T-helper 17 cell (primary cell): ENCODE measurements at places on chromosomes 16 and 17. TPM values are rescaled to one million over a fixed set of nuclear protein-coding genes. Genes with fewer than 3 reads are reported as not detected.

KCNJ12 gene
- not detected for total RNA-seq

MPP3 gene
- not detected for total RNA-seq

GSDMA gene
- total RNA-seq: 0.26 TPM

- DNase-seq: no peak
Measured at GRCh38 chr17:1714980-1715802, 5.0 kb upstream of the TLCD2 start.

- no peak for DNase-seq
Measured at GRCh38 chr17:64504769-64505339, 1.2 kb downstream of the DDX5 start.

DNA sequence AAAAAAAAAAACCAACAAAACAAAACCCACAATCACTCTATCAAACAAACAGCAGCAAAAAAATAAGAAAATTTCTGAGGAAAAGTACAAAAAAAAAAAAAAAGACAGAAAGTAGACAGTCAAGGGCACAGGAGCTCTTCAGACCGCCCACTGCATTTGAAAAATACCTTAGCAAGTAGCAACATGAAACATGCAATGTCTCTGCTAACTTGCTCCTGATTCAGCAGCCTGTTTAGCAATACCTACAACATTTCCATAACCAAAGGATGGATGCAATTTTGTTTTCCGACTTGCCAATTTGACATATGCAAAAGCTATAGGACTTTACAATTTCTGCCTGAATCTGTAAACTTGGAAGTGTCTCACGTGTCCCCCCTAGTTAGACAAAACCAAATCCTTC, 57.4 kb downstream of the SYNRG start:
- DNase-seq: no peak

DNA sequence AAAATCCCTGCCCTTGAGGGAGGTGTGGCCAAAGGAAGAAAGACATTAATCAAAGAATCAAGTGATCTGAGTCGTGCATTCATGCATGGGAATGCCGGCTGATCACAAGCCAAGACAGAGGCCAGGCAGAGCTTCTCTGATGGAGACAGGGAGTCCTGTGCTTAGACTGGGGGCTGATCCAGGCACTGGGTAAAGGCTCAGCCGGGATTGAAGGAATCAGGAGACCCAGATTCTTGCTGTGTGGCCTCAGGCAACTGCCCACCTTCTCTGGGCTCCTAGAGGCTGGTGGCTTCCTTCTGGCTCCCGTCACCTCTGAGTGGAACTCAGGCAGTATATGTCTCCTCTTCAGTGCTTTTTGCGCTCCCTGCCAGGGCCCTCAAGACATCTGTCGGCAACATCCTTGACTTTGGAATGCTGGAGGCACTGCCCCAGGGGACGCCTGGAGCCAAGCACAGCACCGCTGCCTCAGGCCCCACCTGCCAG, 17.7 kb downstream of the RAI1 start:
- DNase-seq: no peak

DNA sequence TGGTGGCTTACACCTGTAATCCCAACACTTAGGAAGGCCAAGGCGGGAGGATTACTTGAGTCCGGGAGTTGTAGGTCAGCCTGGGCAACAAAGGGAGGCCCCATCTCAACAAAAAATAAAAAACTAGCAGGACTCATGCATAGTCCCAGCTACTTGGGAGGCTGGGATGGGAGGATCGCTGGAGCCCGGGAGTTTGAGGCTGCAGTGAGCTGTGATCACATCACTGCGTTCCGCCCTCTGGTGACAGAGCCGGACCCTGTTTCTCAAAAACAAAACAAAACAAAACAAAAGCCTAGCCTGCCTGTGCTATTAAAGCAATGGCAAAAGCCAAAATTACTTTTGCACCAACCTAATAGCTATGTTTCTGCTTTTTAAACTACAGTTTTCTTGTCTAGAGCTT, 1.5 kb downstream of the FCSK start:
- DNase-seq: no peak
